ENCODE measurements at places on chromosomes 1 and 21.

- no peak for DNase-seq
- H3K4me3 ChIP-seq = no peak overlapping the region
- no peak overlapping the region for H3K27ac ChIP-seq
- no peaks in the 10 kb centered on the region for H3K4me1 ChIP-seq
- no peaks in the 10 kb centered on the region for H3K27me3 ChIP-seq
Measured at GRCh38 chr1:89887270-89887669, 66.4 kb downstream of the LRRC8D start.

DNA sequence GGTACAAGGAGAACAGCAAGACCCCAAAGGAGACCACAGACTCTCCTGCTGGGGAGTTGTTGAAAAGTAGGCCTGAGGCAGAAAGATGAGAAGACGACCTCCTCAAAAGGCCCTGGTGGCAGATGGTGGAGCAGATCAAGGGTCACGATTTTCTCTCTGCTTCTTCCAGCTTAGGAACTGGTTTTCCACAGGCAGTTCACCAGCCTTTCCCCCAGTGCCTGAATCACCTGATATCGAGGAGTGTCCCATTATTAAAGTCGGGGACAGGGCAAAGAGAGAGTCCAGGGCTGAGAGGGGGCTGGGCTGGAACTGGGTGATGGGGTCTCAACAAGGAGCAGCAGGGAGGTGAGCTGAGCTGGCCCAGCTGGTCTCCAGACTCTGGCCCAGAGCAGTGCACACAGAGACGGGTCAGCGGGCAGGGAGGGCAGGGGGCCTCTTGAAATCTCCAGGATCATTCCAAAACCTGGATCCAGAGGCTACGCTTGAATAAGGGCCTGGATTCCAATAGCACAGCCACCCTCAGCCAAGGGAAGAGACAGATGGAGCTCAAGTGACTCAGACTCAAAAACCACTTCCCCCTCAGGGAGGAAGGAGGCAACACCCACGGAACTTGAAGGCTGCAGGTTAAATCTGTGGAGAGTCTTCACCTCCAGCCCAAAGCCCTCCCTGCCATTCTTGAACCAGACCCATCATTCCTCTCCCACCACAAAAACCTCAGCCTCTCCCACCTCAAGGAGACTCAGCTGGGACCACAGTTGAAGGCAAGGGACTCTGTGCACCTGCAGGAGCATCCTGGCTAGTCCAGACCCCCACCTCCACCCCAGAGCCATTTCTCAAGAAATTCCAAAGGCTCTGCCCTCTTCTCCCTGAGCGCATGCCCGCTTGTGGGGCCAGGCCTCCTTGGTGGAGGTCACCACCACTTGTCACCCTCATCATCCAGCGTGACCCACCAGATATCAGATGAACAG is at the start of gene S100A5:
Gene S100A5 (minus strand): TSS at position 541 of the 968 bp plus-strand sequence. CDS start 743 bp downstream, outside the sequence.
- peaks cover 40% of the 10 kb centered on the region for H3K4me1 ChIP-seq
- no peaks in the 10 kb centered on the region for H3K36me3 ChIP-seq
- DNase-seq = no peak

- H3K4me3 ChIP-seq = no peak overlapping the region
- no peak overlapping the region for H3K27ac ChIP-seq
- DNase-seq = no peak
- H3K27me3 ChIP-seq = no peaks in the 10 kb centered on the region
Measured at GRCh38 chr1:215878843-215879242, 311.7 kb downstream of the KCTD3 start.

DNA sequence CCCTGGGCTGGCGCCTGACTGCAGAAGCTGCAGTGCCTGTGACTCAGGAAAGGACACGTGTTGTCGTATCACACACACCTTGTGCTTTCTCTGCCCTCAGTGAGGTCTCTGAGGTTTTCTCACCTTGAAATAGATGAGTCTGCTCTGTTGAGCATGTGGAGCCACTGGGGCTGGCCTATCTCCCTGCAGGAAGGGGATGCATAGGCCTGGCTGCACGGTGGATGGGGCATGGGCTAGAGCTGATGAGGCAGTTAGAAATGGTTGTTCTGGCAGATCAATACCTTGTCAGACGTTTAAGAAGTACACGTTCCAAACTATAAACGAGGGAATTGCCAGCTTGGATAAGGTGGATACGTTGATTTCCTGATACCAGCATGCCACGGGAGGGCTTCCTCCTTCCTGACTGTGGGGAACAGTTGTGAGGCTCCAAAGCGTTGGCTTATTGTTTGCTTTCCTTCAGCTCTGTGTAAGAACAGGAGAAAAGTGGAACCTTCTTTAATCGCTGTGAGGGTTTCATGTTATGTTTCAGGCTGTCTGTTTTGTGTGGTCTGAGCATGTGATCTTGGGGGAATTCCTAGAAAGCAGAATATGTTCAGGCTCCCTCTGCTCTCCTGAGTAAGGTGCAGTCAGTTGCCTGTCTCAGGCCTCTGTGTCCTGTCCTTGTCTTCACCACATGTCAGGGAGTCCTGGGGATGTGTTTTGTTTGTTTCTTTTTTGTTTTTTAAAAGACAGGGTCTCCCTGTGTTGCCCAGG is 44.8 kb downstream of the PCNT start:
- no peaks in the 10 kb centered on the region for H3K4me1 ChIP-seq
- H3K36me3 ChIP-seq = no peaks in the 10 kb centered on the region
- H3K27ac ChIP-seq = no peak overlapping the region
- H3K27me3 ChIP-seq = no peaks in the 10 kb centered on the region
- no peak overlapping the region for H3K4me3 ChIP-seq

DNA sequence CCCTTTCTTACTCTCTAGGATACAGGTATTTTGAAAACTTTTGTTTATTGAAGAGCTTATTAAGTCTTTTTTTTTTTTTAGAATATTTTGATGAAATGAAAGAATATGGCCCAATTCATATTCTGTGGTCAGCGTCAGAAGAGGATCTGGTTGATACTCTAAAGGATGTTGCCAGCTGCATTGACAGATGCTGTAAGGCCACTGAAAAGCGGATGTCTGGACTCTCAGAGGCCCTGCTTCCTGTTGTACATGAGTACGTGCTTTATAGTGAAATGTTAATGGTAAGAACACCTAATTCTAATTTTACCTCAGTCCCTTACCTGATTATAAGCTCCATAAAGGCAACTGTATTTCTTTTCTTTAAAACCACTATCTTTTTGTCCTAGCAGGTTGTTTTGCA is 37.1 kb downstream of the SNX7 start:
- DNase-seq = no peak
- no peak overlapping the region for H3K27ac ChIP-seq
- H3K36me3 ChIP-seq = no peaks in the 10 kb centered on the region
- no peaks in the 10 kb centered on the region for H3K4me1 ChIP-seq
- no peaks in the 10 kb centered on the region for H3K27me3 ChIP-seq
- no peak overlapping the region for H3K4me3 ChIP-seq

GRCh38 chr1:9246841-9247785 is 12.5 kb downstream of the H6PD start:
- H3K4me3 ChIP-seq = no peak overlapping the region
- H3K36me3 ChIP-seq = no peaks in the 10 kb centered on the region
- H3K4me1 ChIP-seq = peaks cover 15% of the 10 kb centered on the region
- no peaks in the 10 kb centered on the region for H3K27me3 ChIP-seq
- no peak for DNase-seq

GRCh38 chr1:42420911-42421585 is 34.8 kb downstream of the ZMYND12 start:
- H3K4me1 ChIP-seq = no peaks in the 10 kb centered on the region
- DNase-seq = peak; percentile 60

DNA sequence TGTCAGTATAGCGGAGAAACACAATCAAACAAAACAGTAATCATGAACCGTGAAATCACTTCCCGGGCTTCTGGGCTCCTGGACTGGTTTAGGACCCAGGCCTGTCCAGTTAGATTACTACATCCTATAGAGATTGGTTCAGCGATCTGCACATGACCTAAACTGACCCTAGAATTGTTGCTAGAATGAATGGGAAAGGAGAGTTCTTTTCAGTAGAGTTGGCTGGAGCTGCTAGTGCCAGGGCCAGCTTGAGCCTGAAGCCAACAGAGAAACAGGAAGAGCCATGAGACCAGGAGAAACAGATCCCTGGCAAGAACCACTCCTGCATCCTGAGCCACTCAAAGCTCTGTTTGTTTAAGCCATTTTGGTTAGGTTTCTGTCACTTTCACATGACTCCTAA is 474.3 kb upstream of the C1orf87 start:
- H3K4me1 ChIP-seq = no peaks in the 10 kb centered on the region
- H3K4me3 ChIP-seq = no peak overlapping the region
- no peak overlapping the region for H3K27ac ChIP-seq
- no peaks in the 10 kb centered on the region for H3K27me3 ChIP-seq
- no peak for DNase-seq
- H3K36me3 ChIP-seq = no peaks in the 10 kb centered on the region

- H3K4me3 ChIP-seq = no peak overlapping the region
- peak; percentile 43 for DNase-seq
- H3K36me3 ChIP-seq = no peaks in the 10 kb centered on the region
- H3K27ac ChIP-seq = no peak overlapping the region
Measured at GRCh38 chr1:9615316-9616063, 26.8 kb downstream of the TMEM201 start.

DNA sequence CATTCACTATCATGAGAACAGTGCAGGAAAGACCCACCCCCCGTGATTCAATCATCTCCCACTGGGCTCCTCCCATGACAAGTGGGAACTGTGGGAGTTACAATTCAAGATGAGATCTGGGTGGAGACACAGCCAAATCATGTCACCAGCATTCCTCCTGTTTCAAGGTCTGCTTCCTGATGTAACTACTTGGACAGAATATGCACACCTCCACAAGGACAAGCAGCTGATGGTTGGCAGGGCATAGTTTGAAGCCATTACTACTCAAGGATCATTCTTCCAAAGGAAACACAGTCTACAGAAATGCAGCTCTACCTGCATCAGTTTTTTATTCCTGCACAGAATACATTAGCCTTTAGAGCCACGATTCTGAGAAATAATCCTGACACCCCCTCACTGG is 28.5 kb upstream of the RNF2 start:
- H3K27ac ChIP-seq = no peak overlapping the region
- no peak for DNase-seq
- H3K4me3 ChIP-seq = no peak overlapping the region
- H3K27me3 ChIP-seq = no peaks in the 10 kb centered on the region
- no peaks in the 10 kb centered on the region for H3K4me1 ChIP-seq

- no peak for DNase-seq
- H3K4me3 ChIP-seq = no peak overlapping the region
- H3K27ac ChIP-seq = no peak overlapping the region
- H3K36me3 ChIP-seq = no peaks in the 10 kb centered on the region
Measured at GRCh38 chr21:42155045-42155855, 63.7 kb upstream of the ABCG1 start.

DNA sequence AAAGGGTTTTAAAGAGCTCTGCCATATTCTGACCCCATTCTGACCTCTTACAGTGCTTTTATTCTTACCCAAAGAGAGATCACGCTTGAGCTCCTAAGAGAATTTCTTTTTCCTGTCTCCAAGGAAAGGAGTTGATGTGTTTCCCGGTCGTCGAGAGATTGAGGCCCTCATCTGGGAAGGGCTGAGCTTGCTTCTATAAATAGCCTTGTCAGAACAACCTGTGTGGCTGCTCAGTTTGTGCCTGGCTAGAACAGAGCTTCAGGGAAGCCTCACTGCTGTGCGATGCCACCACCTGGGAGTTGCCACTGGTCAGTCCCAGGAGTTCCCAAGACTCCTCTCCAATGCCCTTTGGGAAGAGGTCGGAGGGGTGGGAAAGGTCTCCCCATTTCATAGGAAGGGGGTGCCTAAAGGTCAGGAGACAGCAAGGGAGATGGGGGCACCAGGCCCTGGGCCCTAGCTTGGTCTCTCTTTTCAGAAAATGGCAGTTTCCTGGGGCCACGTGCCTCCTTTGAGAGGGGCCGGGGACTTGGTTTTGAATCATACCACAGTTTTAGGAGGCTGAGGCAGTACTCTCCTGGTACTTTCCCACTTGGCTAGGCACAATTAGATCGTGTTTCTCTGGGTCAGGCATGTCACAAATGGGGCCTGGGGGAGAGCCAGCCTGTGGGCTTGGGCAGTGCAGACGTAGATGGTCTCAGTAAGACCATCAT is 52.1 kb downstream of the EIF2D start:
- no peak for DNase-seq
- peak overlapping the region; percentile 13 for H3K27ac ChIP-seq
- H3K4me1 ChIP-seq = no peaks in the 10 kb centered on the region
- no peaks in the 10 kb centered on the region for H3K27me3 ChIP-seq
- no peaks in the 10 kb centered on the region for H3K36me3 ChIP-seq

DNA sequence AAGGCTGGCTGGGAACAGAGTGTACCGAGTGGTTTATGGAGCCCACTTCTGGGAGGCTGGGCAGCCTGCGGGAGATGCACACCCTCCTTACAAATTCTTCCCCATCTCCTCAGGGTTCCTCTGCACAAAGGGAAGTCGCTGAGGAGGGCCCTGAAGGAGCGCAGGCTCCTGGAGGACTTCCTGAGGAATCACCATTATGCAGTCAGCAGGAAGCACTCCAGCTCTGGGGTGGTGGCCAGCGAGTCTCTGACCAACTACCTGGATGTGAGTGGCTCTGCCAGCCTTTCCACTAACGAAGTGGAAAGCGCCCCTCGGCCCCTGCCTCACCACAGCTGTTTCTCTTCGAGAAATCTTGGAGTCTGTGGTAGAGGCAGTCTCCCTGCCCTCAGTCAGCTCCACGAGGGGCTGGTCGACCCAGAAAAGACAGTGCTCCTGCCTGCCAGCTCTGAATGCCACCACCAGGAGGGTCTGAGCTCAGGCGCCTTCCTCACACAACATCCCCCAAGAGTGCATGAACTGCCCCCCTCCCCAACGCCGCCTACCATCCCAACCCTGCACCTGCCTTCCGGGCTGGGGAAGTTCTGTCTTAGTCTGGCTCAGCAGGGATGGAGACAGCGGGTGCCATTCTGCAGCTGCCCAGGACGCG is 31.8 kb downstream of the PROK1 start:
- H3K4me3 ChIP-seq = no peak overlapping the region
- no peaks in the 10 kb centered on the region for H3K4me1 ChIP-seq
- DNase-seq = no peak

DNA sequence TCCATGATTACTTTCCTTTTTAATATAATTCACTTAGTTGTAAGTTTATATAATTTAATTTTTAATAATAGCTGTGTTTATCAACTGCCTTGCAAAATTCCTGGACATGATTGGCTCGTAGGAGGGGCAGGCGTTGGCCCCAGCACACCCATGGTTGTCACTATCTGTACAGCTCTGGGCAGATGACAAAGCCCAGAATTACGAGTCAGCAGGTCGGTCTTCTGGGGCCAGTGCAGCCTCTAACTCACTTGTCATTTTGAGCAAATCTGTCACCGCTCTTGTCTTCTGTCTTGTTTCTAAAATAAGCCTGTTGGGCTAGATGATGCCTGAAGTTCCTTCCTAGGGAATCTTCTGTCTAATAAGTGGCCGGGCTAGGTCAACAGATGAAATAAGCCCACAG is 21.4 kb upstream of the LRRC38 start:
- H3K27me3 ChIP-seq = no peaks in the 10 kb centered on the region
- no peak overlapping the region for H3K4me3 ChIP-seq
- no peaks in the 10 kb centered on the region for H3K36me3 ChIP-seq
- no peaks in the 10 kb centered on the region for H3K4me1 ChIP-seq
- no peak for DNase-seq
- H3K27ac ChIP-seq = no peak overlapping the region

All from colonic mucosa (tissue), 4 donors.